Mesenchymal stem cell (in vitro differentiated cells and primary cell): ENCODE measurements at places on chromosomes 1 and 21.

DNA sequence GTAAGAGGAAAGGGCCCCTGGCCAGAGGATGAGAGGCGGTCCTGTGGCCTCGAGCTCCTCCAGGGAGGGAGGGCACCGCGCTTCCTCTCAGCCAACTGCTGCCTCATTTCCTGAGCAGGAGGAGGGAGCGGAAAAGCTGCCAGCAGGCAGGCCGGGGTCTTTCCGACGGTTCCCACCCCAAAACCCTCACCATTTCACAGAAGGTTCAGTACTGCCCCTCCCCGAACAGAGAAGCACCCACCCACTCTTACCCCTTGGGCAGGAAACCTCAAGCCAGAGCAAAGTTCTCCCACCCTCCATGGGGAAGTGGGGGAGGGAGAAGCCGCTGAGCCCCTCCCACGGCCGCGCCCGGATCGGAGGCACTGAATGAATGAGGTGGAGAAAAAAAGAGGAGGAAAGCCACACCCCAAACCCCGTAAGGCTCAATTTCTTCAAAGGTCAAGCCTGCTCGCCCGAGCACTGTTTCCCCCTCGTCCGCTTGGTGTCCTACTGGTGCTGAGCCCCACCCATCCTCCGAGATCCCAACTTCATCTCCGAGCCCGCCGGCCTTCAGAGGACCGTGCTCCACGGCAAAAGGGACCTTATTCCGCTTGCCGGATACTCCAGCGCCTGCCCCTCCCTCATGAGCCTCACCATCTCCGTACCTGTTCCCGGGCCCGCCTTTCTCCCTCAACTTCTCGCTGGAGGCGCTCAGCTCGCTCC, 9.4 kb downstream of the TPM3 start:
- DNase-seq = peak; percentile 81

- no peak for DNase-seq
Measured at GRCh38 chr1:31588751-31589515, 12.6 kb downstream of the TINAGL1 start.

GRCh38 chr1:8632102-8632501, 185.3 kb downstream of the RERE start:
- DNase-seq = no peak

GRCh38 chr1:80457409-80457808, 1343.3 kb upstream of the ADGRL2 start:
- DNase-seq = no peak

- no peak for DNase-seq
Measured at GRCh38 chr1:3469104-3469848, 14.8 kb downstream of the ARHGEF16 start.

DNA sequence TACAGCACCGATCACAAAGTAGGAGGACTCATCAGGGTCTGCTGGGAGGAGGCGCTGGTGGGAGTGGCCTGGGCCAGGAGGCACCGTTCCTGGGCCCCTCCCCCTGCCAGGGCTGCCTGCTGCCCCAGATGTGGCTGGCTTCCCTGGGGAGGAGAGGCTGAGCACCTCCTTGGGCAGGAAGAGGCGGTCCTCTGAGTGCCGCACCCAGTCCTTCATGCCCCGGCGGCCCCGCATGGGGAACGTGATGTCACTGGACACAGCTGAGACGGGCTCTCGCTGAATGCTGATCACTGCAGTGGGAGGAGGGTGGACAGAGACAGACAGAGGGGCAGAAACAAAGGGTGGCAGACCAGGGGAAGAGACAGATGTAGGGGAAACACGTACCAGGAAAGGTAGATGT, 24.8 kb downstream of the ADGRB2 start:
- no peak for DNase-seq

- no peak for DNase-seq
Measured at GRCh38 chr1:84769636-84770035, 79.4 kb upstream of the SSX2IP start.

- DNase-seq = no peak
Measured at GRCh38 chr1:18686540-18686939, 55.9 kb downstream of the PAX7 start.

DNA sequence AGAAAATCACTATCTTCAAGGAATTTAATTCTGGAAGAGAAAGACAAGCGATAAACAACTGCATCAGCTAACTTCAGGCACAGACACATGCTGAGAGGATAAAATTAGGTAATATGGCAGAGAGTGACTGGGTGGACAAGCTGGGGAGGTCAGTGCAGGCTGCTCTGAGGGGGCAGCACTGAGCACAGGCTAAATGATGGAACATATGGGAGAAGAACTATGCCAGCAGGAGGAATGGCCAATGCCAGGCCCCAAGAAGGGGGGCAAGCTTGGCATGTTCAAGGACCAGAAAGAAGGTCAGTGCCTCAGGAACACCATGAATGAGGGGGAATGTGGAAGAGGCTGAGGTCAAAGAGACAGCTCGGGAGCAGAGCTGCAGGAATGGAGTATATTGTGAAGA, 190.7 kb upstream of the MAP1LC3C start:
- no peak for DNase-seq

DNA sequence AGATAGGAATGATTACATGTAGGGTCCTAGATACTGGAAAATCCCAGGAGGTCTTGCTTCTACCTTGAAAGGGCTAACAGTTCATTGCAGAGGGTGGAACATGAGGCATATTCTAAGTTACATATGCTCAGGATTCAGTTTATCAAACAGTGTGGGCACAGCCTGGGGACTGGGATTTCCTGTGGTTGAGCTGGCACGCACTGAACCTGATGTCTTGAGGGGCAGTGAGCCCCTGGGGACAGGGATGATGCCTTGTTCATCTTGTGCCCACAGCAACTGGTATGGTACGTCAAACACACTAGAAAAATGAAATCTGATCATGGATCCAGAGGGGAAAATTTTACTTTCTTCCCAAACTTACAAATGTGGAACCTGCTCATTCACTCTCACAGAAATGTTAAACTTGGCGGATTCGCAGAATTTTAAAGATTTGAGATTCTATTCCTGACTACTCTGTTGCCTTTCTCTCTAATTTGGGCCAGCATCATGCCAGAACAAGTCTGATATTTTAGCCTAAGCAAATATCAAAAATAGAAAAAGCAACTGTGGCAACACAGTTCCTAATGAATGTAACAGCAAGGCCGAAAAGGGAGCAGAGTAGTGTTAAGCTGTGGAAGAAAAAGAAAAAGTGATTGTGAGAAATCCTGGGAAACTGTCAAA, 68.2 kb upstream of the COL24A1 start:
- DNase-seq = no peak

GRCh38 chr1:243841507-243841906, 8.5 kb downstream of the AKT3 start:
- DNase-seq = peak; percentile 66

GRCh38 chr1:83839566-83840173, 159.3 kb downstream of the TTLL7 start:
- DNase-seq = peak; percentile 75

DNA sequence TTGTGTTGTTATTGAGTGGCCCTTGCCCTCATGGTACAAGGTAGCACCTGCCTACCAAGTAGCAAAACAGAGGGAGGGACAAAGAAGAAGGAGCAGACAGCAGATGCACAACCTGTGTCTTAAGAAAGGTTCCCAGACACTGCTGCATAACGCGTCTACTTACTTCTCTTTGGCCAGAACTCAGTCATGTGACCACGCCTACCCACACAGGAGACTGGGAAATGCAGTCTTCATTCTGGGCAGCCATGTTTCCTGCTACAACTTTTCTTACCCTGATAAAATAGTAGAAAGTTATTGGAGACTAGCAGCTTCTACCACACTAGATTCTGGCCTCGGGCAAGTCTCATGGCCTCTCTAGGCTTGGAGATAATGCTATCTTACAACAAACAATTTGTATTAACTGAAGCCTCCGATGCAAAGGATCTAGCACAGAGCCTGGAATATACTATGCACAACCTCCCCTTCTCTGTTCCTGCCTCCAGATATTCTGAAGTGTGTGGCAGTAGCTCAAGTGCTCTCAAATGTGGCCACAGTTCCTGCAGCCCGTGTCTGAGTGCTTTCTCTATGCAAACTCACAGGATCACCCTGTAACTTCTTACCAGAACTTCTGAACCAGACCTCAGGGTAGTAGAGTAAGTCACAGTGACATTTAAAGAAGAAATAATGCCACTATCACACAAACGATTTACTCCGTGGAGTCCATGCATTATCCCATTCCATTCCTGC, 34.1 kb upstream of the BTG2 start:
- DNase-seq = peak; percentile 75

DNA sequence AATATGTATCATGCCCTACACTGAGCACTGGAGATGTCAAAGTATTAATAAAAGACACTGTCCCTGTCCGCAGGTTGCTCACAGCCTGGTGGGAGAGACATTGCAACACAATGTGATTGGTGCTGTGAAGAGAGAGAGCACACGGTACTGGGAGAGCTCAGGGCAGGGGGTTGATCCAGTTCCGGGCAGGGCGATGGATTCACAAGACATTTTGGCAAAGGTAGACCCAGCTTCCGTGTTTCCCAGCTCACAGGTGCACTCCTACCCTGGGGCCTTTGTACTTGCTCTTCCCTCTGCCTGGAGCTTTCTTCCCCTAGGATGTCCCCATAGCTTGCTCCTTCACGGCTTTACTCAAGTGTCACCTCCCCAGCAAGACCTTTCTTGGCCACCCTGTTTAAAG, 1.4 kb downstream of the PLA2G5 start:
- DNase-seq = no peak

- no peak for DNase-seq
Measured at GRCh38 chr1:96034006-96034405, 687.6 kb upstream of the PTBP2 start.

DNA sequence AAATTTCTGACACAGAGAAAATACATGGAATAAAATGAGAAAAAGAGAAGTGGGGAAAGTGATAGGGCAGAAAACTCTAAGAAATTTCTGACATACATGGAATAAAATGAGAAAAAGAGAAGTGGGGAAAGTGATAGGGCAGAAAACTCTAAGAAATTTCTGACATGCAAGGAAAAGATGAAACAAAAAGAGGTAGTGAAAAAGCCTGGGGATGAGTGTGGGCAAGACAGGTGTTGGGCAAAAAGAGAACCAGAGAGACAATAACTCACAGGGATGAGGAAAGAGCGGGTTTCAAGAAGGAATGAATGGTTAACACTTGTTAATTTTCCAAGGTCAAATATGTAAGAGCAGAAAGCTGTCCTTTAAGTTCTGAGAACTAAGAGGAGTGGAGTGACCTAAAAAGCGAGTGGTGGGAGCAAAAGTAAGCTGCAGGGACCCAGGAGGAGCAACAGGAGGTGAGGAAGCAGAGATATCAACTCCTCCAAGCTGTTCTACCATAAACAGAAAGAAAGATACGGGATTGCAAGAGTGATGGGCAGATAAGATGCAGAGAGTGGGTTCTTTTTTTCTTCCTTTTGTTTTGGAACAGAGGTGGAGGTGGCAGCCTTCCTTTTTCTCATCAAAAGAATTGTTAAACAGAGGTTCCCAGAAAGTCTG, 29.9 kb upstream of the EXO1 start:
- DNase-seq = no peak

GRCh38 chr1:201673093-201673492, 134.2 kb downstream of the NAV1 start:
- no peak for DNase-seq

DNA sequence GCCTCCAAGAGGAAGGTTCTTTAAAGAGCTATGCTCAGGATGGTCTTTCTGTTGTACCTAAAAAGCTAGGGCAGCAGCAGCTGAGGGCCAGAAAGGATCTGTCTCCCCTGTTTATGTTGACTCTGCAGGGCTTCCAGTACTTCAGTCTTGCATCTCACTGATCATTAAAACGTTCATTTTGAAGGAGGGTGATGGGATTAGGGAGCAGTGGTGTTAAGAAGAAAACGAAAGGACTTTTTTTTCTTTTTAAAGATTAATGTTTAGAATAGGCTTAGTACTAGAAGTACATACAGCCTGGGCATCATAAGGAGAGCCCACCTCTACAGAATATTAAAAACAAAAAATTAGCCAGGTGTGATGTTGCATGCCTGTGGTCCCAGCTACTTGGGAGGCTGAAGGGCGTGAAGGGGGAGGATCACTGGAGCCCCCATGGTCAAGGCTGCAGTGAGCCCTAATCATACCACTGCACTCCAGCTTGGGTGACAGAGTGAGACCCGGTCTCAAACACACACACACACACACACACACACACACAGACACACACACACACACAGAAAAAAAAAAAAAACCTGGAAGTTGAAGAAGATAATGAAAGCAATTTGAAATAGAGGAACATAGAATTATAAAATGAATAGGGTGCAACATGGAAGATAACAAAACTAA, 2.9 kb downstream of the CR1L start:
- no peak for DNase-seq

GRCh38 chr1:76854255-76854654, 13.0 kb upstream of the ST6GALNAC5 start:
- no peak for DNase-seq

DNA sequence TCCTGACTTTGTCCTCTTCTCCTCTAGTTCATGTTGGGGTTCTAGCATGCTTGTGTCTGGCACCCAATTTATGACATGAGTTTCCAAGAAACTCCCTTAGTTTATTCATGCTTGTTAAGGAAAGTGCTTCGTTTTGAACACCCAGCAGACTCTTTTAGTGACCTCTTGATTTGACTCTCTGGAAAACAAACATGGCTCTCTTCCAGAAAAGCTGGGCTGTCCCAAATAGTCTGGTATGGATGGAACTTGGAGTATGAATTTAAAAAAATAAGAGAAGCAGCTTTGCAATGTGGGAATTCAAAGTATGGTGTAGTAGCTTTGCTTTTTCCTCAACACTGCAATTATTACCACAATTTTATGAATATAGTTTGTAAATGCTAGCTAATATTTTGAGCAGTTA, 143.4 kb upstream of the C8B start:
- DNase-seq = no peak

- DNase-seq = peak; percentile 53
Measured at GRCh38 chr1:13583595-13583965, at the start of gene PDPN. PDPN (plus strand) TSS chr1:13583832; CDS start chr1:13584034, 202 bp downstream.

GRCh38 chr1:236581528-236581927, 22.8 kb downstream of the HEATR1 start:
- no peak for DNase-seq

GRCh38 chr1:209590405-209590804, 6.9 kb downstream of the CAMK1G start:
- peak; percentile 42 for DNase-seq

- DNase-seq = no peak
Measured at GRCh38 chr1:196196486-196196885, 411.8 kb downstream of the KCNT2 start.

- no peak for DNase-seq
Measured at GRCh38 chr21:41622831-41623548, 115.0 kb upstream of the TMPRSS2 start.

DNA sequence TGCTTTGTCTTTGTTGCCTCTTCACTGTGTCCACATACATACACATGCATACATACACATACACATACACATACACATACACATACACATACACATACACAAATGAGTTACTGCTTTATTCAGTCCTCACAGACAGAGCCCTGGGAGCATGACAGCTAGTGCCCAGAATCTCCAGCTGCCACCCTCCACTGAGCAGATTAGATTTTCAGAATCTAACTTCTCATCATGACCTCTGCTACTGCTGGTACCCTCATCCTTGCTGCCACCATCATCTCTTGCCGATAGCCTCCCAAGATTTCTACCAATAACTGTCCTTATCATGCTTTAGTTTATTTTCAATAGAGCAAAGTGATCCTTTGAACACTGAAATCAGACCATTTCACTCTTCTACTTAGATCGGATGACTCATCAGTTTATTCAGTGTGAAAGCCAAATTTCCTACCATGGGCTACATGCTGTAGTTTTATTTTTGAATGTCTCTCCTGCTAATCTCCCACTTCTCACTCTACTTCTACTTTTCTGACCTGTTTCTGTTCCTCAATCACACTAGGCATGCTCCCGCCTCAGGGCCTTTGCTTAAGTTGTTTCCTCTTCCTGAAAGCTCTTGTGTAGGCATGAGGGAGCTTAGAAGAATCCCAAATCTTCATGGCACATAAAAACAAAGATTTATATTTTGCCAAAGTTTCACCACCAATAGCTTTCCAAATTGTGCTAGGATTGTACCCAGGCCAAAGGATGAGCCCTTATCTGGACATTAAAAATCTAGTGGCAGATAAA, 43.0 kb downstream of the ATP6V1G3 start:
- DNase-seq = peak; percentile 40
